ENCODE measurements at places on chromosomes 3 and 15.
A peak's percentile ranks its signal among the peaks of the same experiment; 100 is the strongest.

GRCh38 chr15:53351373-53351772 lies 408.1 kb downstream of the WDR72 start:
- DNase-seq: no peak

GRCh38 chr3:138195481-138195880 lies 8.4 kb downstream of the ARMC8 start:
- DNase-seq: no peak

- no peak for DNase-seq
Observed at GRCh38 chr3:56683122-56683817, at the start of gene TASOR. TSS of gene TASOR (minus strand) at chr3:56683265. CDS start at chr3:56683006, 259 bp downstream.

DNA sequence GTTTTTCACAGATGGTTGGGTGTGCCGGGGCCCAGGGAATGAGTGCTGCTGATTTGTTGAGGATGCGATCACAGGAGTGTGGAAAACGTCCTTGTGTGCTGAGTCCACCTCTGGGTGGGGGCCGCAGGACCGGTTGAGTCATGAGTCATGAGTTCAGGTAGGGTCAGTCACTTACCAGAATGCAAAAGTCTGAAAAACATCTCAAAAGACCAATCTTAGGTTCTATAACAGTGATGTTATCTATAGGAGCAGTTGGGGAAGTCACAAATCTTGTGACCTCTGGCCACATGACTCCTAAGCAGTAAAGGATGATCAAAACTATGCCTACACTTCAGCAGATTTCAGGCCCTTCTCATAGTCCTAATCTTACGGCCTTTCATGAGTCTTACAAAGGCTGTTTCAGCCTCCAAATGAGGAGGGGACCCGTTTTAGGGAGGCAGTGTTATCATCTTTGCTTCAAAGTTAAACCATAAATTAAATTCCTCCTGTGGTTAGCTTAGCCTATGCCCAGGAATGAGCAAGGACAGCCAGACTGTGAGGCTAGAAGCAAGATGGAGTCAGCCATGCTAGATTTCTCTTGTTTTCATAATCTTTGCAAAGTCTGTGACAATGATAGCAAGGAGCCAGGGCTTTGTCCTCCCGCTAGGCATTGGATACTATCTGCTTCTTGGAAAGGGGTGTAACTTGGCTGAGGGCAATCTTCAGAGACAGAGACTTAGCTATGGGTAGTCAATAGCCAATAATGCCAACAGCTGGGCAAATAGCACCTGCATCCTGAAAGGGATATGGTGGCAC lies 30.6 kb upstream of the PIAS1 start:
- no peak for DNase-seq

DNA sequence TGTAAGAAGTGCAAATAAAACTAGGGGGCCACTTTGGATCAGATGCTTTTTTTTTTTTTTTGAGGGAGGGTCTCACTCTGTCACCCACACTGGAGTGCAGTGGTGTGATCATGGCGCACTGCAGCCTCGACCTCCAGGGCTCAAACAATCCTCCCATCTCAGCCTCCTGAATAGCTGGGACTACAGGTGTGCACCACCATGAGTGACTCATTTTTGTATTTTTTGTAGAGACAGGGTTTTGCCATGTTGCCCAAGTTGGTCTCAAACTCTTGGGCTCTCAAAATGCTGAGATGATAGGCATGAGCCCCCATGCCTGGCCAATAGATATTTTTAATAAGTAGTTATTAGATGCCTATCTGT lies 20.8 kb downstream of the CCR1 start:
- DNase-seq: no peak

DNA sequence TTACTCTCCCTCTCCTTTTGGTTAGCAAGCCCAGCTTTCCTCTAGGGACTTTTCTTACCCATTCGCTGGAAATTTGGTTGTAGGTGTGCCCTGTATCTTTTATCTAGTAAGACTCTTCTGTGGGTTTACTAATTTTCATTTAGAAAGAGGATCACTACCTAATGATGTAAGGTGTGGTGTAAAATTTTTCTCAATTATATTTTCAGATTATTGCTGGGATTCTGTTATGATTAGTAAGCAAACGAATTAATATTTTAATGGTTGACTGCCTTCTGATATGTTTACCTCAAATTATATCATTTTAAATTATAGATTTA lies 28.5 kb downstream of the PLCL2 start:
- no peak for DNase-seq

DNA sequence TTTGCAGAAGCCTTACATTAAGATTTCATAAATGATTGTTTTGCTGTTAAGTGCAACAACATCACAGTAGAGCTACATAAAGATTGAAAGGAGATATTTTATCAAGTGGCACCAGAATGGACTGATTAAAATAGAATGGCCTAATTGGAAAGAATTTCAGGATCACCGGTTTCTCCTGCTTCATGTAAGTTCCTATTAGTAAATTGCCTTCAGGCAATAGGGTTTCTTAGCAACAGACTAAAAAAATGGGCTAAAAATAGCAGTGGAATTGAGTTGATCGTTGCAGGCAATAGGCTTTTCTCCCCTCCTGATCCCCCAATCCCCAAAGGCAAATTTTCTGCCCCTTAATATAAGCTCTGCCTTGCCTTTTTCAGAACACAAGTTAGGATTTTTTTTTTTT lies 917 bp downstream of the LNP1 start:
- DNase-seq: peak; percentile 27

DNA sequence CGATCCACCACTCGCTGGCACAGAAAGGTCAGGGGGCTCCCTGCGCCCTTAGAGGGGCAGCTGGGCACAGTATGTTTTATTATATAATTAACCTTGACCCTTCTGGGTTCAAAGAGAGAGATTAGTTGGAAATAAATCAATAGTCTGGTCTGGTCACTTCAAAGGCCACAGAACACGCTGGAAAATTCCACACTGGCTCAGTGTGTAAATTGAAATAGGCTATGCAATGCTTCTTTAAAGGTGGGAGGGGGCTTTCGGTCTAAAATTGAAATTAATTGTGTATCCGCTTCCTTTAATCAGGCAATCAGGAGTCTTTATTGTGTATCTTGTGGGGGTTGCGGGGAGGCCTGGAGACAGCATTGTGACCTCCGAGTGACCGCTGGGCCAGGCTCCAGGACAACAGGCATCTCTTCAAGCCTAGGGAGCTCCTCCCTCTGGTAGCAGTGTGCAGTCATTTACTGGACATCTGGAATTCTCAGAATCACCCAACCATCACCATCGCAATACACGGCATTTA lies 8.0 kb downstream of the RNU5B-1 start:
- no peak for DNase-seq

Measured in NCI-H1436 treated with DMSO at 0.1 percent for 48 hours (cell line).